ENCODE measurements at places on chromosomes 11 and 22. TPM values are rescaled to one million over a fixed set of nuclear protein-coding genes. Genes with fewer than 3 reads are reported as not detected.
A peak's percentile ranks its signal among the peaks of the same experiment; 100 is the strongest.

HEPHL1 gene
- total RNA-seq: not detected

MTCH2 gene
- total RNA-seq: 187 TPM

OR5M10 gene
- total RNA-seq: not detected

CHADL gene
- 0.99 TPM for total RNA-seq

CARD16 gene
- total RNA-seq: 11.5 TPM

OR51B5 gene
- not detected for total RNA-seq

MTA2 gene
- 46.2 TPM for total RNA-seq

PRR33 gene
- not detected for total RNA-seq

FAM180B gene
- total RNA-seq: not detected

APOBEC3G gene
- 7.4 TPM for total RNA-seq

GRCh38 chr11:104402812-104403521, 239.0 kb upstream of the PDGFD start:
- DNase-seq: no peak

DNA sequence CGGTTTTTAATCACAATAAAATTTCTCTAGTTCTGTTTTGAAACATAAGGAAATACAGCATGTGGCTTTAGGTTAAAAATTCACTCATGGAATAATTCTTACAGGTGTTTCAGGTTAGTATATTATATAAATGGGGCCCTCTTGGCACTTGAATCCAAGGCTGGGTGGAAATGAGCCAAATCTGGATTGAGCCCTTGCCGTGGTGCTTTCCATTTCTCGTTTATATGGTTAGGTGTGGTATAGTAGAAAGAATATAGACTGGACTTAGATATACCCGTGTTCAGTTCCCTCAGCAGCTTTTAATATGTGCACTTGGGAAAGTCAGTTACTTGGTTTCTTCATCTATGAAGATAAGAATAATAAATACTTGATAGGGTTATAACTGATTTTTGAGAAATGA, 16.0 kb downstream of the ZFP91 start:
- DNase-seq: no peak

- DNase-seq: no peak
These were observed 14.0 kb downstream of the RAB30 start for GRCh38 chr11:83057721-83058120.

DNA sequence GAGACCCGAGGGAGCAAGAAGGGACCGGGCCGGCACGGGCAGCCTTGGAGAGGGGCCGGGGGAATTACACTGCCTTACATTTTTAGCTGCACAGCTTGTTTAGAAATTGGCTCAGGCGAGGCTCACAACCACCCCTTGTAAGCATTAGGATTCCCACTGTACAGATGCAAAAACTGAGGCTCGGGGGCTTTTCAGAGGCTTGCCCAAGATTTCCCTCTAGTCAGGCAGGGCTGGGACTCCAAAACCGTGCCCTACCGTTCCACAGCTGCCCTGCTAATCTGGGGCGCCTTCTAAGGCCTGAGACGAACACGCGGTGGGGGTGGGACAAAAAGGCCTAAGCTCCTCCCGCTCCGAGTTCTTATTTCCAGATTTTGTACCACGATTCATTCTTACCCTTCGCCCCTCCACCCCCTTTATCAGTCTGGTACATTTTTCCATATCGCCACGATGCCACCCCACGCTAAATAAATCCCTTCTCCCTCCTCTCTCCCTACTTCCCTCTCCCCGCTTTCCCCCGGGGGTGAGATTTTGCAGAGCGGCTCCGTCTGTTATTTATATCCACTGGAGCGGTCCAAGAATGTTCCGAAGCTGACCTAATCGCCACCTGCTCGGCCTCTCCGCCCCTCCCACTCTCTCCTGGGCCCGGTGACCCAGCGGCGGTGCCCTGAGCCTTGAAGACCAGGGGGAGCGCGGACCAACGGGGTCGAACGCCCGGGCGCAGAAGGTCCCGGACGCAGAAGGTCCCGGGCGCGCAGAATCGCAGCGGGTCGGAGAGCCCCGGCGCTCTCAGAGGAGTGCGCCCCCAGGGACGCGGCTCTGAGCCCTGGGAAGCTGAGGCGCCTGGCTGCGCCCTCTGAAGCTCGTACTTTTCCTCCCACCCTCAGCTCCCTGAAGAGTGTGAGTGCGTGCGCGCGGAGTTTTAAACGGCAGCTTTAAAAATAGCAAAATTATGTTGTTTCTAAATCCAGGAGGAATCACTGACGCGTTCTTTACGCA, 764 bp upstream of the PACSIN3 start:
- DNase-seq: peak; percentile 60

- no peak for DNase-seq
These were observed 18.4 kb upstream of the RNASEH2C start for GRCh38 chr11:65739022-65739421.

DNA sequence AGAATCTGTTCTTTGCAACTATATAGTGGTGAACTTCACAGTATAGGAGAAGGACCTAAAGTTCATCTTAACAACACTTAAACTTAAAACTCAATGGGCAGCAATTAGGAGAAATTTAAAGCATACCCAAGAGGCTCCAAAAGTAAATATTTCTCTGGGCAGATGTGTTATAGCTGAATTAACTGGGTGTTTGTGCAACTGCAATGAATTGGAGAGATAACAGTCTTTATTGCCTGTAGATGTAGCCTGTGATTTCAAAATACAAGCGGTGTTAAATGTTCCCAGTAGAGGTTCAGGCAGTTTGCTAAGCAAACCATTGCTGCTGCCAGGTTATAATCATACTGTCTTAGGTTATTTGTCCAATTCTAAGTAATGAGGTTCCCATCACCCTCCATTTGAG, 294.1 kb upstream of the MTNR1B start:
- no peak for DNase-seq

GRCh38 chr11:121741351-121741760, 288.6 kb upstream of the SORL1-AS1 start:
- DNase-seq: peak; percentile 96

- DNase-seq: no peak
These were observed 49.6 kb upstream of the KIRREL3 start for GRCh38 chr11:127050186-127050585.

DNA sequence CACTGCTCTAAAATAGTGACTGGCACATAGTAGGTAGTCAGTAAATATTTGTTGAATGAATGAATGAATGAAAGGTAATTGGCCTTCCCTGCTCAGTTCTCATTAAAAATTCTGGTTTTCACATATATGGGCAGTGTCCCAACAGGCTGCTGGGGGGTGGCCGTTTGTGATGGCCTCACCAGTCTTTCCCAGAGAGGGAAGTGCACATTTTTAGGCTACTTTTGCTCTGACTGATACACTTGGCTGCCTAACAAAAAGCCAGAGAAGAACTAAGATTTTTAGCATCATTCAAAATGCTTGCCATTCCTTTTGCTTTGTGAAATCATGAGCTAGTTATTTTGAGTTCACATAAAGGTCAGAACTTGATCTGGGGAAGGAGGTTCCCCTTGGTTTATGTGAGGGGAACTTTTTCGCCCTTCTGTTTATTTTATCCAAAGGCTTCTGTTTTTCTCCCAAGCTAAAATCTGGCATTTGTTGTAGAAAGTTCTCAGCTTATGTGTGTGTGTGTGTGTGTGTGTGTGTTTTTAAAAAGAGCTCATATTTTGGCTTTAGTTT, 83.1 kb downstream of the PTPRJ start:
- peak; percentile 99 for DNase-seq

DNA sequence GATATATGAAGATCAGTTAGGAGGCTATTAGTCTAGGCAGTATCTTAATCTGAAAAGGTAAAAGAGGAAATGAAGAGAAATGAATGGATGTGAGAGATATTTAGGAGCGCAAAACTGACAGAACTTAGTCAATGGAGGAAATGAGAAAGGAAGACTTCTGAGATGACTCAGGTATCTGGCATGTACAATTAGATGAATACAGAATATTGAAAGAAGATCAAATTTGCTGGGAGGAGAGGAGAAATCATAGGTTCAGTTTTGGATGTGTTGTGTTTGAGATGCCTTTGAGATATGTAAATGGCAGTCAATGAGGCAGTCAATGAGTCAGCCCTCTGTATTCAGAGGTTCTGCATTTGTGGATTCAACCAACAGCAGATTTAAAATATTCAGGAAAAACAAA, 42.9 kb upstream of the GAB2 start:
- peak; percentile 9 for DNase-seq

DNA sequence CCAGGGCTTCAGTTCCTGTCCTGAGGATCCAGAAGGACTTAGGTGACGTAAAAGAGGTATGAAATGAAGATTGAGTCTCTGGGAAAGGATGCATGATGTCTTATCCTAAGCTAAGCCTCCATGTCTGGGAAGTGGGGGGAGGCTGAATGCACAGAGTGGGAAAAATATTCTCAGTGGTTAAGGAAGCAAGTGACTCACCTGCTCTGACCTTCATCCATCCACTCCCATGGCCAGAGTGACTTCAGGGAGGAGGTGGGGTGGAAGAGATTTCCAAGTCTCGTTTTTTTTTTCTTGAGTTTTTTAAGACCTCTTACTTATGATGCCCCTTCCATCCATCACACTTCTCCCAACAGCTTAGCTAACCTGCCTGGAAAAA, 32.5 kb upstream of the POLD3 start:
- DNase-seq: no peak

DNA sequence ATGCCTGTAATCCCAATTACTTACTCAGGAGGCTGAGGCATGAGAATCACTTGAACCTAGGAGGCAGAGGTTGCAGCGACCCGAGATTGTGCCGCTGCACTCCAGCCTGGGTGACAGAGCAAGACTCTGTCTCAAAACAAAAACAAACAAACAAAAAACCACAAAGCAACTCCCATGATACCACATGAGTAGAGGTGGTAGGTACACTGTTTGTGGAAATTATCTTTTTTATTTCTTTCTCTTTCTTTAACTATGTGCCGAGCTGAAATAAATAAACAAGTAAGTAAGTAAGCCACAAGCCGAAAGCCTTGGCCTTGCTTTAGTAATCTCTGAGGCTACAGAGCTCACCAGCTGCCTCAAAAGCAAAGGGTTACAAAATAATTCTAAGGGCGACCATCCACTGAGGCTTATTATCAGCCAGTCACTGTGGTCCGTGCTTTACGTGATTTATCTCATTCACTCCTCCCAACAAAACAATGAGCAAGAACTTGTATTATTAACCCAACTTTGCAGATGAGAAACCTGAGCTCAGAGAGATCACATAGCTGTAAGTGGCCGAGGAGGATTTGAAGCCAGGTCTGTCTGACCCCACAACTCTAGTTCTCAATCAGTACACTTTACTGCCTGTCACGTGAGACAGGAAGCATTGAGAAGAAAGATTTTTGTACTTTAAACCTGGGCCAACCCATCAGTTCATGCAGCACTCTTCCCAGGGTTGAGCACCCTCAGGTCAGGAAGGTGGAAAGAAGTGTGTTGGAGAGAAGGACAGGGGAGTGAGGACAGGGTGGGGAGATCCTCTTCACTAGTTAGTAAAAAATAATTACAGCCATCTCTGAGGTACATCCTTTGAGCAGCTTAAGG, 69.8 kb upstream of the MTMR2 start:
- DNase-seq: no peak

GRCh38 chr11:86687185-86687778, 14.9 kb upstream of the ME3 start:
- DNase-seq: peak; percentile 61

GRCh38 chr11:113319085-113319484, 4.7 kb downstream of the TTC12 start:
- DNase-seq: no peak

DNA sequence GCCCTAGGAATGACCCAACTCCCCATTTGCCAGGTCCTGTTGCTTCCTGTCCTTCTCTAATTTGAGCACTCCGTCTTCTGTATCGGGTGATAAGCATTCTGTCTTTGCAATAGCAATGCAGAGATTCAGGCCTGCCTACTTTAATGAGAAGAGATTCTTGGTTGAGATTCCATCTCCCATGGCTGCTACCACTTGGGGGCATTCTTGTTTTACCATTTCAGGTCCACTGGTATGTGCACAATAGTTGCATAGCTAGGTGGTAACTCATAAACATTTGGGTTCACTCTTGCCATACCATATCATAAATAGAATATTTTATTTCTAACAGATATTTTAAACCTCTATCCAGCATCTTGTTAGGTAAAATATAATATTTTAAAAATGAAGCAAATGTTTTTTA, 34.4 kb upstream of the CALCB start:
- DNase-seq: peak; percentile 37

DNA sequence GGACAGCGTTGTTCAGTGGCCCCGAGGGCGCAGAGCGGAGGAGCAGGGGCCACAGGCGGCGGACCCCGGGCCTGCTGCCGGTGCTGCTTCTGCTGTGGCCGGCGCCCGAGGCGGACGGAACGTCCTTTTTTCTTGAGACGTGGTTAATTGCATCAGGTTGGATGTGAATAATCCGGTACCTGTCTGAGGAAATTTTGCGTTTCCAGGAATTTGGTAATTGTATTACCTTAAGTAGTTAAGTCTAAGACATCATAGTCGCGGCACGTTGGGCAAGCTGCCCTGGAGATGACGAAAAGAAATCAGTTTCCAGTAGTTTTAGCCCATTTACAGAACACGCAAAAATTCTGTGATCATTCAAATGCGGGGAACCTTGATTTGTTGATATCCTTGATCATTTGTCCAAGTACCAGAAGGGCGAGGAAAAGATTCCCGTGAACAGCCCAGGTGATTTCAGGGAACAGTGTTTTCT, 789 bp downstream of the SPECC1L start:
- DNase-seq: peak; percentile 44

- no peak for DNase-seq
These were observed 75.4 kb downstream of the MPPED2 start for GRCh38 chr11:30510750-30511149.

- DNase-seq: peak; percentile 53
These were observed 1.3 kb downstream of the PATE2 start for GRCh38 chr11:125777309-125777708.

- DNase-seq: no peak
These were observed 44.3 kb upstream of the NNMT start for GRCh38 chr11:114251815-114252337.

- no peak for DNase-seq
These were observed 20.1 kb upstream of the SCGB1D1 start for GRCh38 chr11:62169935-62170334.

Measured in fibroblast of the aortic adventitia (primary cell).